ENCODE measurements at places on chromosomes 13 and 19. TPM values are rescaled to one million over a fixed set of nuclear protein-coding genes. Genes with fewer than 3 reads are reported as not detected.

DPY19L3 gene
- total RNA-seq: 8.9 TPM

CTU1 gene
- 13.9 TPM for total RNA-seq

ZNF790 gene
- total RNA-seq: 0.12 TPM

NLRP9 gene
- total RNA-seq: not detected

SPART gene
- 21.1 TPM for total RNA-seq

TRIM28 gene
- 714 TPM for total RNA-seq

CNFN gene
- 41.3 TPM for total RNA-seq

KLK15 gene
- not detected for total RNA-seq

RNF113B gene
- total RNA-seq: not detected

ZNF709 gene
- total RNA-seq: not detected

ZNF419 gene
- 7.3 TPM for total RNA-seq

C13orf42 gene
- not detected for total RNA-seq

NKPD1 gene
- 0.78 TPM for total RNA-seq

ZBTB45 gene
- total RNA-seq: 18.2 TPM

ZNF296 gene
- total RNA-seq: 17.3 TPM

TNNT1 gene
- total RNA-seq: 131 TPM

SMAD9 gene
- 0.14 TPM for total RNA-seq

TDRD3 gene
- 4.5 TPM for total RNA-seq

All from A549 treated with Hydrocortisone at 1 μM for 4 hours (cell line).